ENCODE measurements at places on chromosomes 16 and 17.

- no peak for DNase-seq
Measured at GRCh38 chr17:83109386-83109785, 30.0 kb downstream of the METRNL start.

DNA sequence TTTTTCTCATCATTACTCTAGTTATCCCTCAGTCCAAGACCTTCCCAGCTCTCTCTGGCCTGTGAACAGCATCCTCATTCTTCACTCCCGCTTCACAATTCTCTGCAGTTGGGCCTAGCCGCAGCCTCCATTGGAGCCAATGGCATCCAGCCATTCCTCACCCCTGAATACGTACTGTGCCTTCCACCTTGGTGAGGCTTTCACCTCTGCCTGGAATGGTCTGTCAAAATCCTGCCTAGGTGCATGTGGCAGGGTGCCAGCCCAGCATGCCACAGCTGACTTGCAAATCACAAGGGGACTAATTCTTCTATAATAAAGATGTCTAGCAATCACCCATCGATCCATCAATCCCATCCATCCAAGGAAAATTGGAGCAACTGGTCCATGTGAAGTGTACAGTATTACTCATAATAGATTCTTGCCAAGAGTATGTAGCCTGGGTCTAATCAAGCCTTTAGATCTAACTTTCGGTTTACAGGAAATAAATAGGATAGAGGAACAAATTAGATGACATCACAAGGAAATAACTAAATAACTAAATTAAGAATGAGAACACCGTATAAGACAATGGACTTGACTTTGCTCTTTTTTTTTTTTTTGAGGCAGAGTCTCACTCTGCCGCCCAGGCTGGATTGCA lies 5.1 kb upstream of the CX3CL1 start:
- no peak for DNase-seq

- no peak for DNase-seq
Measured at GRCh38 chr17:79752175-79752574, 21.4 kb downstream of the ENPP7 start.

DNA sequence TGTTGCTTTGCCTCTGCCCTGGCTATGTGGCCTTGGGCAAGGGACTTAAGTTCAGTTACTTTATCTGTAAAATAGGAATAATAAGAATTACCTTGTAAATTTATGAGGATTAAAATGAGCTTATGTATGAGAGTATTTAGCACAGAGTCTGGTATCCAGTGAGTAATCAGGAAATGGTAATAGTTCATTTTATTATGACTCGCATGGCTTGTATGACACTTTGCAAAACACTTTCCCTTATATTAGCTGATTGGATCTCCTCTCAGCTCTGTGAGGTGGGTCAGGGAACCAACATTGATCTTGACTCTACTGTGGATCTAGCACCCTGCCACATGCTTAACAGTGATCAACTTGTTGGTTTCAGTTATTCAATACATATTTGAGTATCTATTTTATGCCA lies 8.3 kb upstream of the CDH3 start:
- DNase-seq = no peak

GRCh38 chr16:82061861-82062525 lies 26.9 kb downstream of the HSD17B2 start:
- DNase-seq = no peak
